ENCODE measurements at places on chromosomes 12 and 14.

DNA sequence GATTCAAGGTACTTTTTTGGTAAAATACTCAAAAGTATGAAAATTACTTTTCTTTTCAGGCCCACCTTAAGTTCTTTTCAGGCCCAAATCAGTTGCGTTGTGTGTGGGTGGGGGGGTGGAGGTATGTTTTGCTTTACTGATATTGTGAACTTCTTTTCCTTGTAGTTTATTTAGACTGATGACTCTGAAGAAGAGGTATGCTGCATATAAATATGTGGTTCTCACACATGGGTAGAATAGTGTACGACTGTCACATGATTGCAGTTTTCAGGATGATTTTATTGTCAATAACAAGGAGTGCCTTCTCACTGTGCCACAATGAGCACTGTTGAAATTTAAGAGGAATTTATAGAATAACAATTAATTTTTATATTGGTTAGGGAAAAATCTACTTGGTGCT, 166.6 kb upstream of the ATP2B1 start:
- DNase-seq = no peak

- no peak for DNase-seq
These were observed 64.5 kb downstream of the SPTB start for GRCh38 chr14:64815257-64815656.

- DNase-seq = no peak
These were observed 74.4 kb downstream of the SLC24A4 start for GRCh38 chr14:92397150-92397952.

DNA sequence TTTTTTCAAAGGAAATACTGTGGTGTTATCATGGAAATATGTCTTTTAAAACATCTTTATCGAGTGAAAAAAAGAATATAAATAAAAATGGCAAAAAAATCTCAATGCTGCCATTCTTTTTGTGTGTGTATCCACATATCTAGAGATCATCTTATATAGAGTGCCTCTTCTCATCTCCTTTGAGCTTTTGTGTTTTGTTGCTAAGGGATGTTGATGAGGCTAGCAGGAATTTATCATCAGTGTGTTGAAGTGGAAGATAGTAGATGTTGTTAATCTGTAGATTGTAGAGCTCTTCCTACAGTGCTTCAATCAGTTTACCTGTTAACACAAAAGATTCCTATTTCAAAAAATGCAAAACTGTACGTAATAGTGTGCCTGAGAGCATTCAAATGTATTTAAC, 1738.0 kb upstream of the SEL1L start:
- DNase-seq = no peak

All from KG1 (cell line).